ENCODE measurements at places on chromosomes 6 and 20.

DNA sequence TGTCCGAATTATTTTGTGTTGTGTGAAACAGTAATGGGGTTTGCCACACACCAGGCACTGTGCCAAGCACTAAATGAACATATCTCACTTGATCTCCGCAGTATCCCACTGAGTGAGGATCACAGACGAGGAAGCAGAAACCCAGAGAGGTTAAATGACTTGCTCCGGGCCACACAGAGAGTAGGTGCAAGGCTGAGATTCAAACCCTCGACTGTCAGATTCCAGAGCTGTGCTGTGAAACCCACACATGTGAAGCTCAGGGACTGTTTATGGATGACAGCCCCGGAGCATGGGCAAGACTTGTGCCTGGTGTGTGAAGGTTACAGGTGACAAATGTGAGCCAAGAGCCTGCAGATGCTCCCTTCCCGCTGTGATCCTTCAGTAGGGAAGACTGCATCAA, 87.8 kb upstream of the SIRPA start:
- DNase-seq, result no peak

GRCh38 chr20:20192366-20192765, 140.0 kb downstream of the CFAP61 start:
- no peak for DNase-seq

- DNase-seq, result no peak
Observed at GRCh38 chr20:34175879-34176278, 63.8 kb upstream of the EIF2S2 start.

GRCh38 chr6:36596356-36596755, 2.2 kb downstream of the SRSF3 start:
- DNase-seq, result no peak

DNA sequence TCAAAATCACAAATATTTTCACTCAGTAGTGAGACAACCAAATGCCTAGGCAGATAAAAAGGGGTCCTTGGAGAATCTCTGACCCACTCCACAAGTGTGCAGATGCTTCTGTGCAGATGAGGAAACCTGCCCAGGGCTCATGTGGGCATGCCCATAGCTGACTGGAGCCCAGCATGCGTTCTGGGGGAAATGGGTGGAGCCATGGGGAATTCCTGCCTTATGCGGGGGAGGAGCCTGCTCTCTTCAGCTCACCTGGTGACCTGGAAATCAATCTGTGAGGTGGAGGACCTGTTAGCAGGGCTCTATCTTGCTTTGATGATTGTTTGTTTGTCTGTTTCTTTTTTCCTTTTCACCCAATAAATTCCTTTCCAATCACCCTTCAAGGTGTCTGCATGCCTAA, 23.4 kb upstream of the PLN start:
- DNase-seq, result no peak

GRCh38 chr6:163308629-163309440, 105.7 kb upstream of the QKI start:
- DNase-seq, result no peak

- no peak for DNase-seq
Observed at GRCh38 chr6:169427856-169428255, 174.2 kb upstream of the THBS2 start.

- no peak for DNase-seq
Observed at GRCh38 chr20:24617757-24618450, 148.5 kb downstream of the SYNDIG1 start.

DNA sequence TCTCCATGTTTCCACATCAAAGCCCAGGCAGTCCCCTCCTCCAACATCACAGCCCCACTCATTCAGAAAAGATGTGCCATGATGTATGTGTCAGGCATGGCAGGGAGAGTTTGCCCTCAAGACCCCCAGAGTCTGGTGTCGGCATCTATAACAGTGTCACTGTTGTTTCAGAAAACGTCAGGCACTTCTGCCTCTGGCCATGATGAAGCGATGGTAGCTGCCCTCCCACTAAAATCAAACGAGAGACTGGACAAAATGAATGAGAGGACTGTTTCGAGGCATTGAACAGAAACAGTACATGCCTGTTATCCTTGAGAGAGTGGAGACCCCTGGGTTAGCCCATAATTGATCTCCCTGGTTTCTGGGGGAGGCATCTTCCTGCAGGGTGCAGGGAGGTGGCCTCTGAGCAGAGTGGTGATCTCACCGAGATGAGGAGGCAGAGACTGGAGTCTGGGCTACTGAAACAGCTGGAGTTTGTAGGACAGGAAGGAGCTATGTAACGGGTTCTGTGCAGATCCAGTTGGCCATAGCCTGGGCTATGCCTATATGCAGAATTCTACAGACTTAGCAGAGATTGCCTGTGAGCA, 144.5 kb downstream of the SYCP2 start:
- DNase-seq, result no peak

DNA sequence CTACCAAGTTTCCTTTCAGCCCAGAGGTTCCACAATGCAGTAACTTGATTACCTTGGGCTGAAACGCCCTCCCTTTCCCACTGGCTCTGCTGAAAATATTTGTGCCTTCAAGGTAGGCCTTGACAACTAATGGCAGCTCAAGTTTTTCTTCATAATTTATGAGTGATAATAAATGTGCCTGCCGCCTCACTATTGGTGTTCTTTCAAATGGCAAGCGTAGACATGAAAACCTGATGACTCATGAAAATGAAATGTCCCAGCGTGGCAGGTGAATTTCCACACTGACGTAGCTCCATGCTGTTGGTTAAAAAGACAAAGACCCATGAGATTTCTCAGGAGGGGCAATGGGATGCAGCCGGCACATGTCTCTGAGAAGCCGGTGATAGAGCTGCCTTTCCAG, 107.2 kb upstream of the GGTLC1 start:
- DNase-seq, result peak; percentile 64

- no peak for DNase-seq
Observed at GRCh38 chr6:130900913-130901312, 73.7 kb downstream of the SMLR1 start.

DNA sequence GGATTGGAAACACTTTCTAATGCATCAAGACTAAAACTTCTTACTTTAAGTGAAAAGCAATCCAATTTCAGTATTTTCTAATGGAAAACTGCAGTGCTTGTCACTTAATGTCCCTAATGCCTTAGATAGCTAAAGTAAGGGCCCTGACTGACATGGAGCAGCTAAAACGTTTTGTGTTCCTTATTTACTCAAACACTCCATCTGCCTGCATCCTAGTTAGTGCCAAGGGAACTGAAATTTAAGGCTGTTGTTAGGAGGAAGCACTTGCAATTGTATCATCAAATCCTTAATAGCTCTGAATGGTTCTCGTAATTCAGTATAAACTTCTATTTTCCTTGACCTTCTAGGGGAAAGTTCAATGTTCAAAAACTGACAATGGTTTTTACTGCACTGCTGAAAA, 127.4 kb downstream of the GJA10 start:
- no peak for DNase-seq

GRCh38 chr6:19432966-19433498, 404.1 kb upstream of the ID4 start:
- no peak for DNase-seq

GRCh38 chr6:155936127-155936526, 480.5 kb upstream of the NOX3 start:
- no peak for DNase-seq

DNA sequence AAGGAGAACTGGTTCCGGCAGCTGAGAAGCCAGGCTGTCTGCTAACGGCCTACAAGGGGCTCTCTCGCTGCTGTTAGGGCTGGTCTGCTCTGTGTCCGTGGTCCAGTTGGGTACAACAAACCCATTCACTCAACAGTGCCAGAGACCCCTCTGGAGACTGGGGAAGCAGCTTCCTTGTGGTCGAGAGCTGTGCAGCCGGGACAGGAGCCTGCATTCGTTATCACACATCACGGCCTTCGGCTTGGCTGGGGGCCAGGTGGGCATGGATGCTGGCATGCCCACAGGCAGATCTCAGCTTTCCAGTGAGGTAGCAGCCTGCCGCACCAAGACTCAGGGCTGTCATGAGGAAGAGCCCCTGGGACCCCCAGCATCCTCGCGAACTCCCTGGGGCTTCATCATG, 124.7 kb downstream of the PREX1 start:
- no peak for DNase-seq

- no peak for DNase-seq
Observed at GRCh38 chr20:17895641-17896171, 72.9 kb downstream of the SNX5 start.

GRCh38 chr6:51678905-51679620, 408.4 kb downstream of the PKHD1 start:
- DNase-seq, result no peak
